Cortex of kidney (tissue), 1 donor: ENCODE measurements at places on chromosomes 1 and 21.

GRCh38 chr21:44596068-44596725 is 3.9 kb upstream of the KRTAP10-6 start:
- no peak for DNase-seq

- no peak for DNase-seq
Measured at GRCh38 chr1:112904071-112904830, 51.7 kb downstream of the SLC16A1 start.

- no peak for DNase-seq
Measured at GRCh38 chr1:218503102-218503501, 158.0 kb downstream of the TGFB2 start.

DNA sequence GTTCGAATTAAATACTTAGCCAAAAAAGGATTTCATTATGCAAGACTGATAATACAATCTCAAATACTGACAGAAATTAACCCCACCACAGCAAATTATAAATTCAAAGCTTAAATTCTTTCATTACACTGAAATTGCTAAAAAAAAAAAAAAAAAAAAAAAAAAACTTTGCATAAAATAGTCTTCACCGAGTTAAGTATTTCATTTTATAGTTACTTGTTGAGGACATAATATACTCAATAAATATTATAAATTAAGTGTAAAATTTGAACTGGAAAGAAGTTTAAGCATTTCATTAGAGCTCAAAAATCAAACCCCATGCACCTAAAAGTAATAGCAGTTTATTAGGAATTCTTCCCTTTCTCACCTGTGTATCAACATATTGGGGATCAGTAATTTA is 1.9 kb upstream of the PSMG1 start:
- DNase-seq = no peak

DNA sequence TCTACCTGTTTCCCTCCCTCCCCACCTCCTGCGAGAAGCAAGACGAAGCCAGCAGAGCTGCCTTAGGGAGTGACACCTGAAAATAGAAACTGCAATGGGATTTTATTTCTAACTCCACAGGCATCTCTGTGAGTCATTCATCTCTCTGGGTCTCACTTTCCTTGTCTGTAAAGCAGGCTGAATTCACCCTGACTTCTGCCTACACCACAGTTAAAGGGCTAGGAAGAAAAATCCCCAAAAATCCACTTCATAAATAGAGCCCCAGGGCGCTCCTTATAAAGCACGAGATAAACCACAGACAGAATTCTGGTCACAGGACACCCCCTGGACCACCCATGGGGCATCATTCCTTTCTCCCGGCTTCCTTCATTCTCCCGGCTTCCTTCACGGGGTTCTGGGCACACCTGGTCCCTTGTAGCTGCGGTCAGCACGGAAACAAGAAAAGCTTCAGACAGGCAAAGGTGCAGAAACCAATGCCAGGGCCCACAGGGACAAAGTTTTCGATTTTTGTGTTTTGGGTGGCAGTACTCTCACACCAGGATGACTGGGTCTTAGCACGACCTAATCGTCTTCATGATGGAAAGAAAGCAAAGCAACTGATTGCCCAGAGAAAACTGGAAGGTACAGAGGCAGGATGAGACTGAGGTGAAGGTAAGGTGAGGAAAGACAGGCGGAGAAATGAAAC is 2.8 kb upstream of the H6PD start:
- DNase-seq = no peak

DNA sequence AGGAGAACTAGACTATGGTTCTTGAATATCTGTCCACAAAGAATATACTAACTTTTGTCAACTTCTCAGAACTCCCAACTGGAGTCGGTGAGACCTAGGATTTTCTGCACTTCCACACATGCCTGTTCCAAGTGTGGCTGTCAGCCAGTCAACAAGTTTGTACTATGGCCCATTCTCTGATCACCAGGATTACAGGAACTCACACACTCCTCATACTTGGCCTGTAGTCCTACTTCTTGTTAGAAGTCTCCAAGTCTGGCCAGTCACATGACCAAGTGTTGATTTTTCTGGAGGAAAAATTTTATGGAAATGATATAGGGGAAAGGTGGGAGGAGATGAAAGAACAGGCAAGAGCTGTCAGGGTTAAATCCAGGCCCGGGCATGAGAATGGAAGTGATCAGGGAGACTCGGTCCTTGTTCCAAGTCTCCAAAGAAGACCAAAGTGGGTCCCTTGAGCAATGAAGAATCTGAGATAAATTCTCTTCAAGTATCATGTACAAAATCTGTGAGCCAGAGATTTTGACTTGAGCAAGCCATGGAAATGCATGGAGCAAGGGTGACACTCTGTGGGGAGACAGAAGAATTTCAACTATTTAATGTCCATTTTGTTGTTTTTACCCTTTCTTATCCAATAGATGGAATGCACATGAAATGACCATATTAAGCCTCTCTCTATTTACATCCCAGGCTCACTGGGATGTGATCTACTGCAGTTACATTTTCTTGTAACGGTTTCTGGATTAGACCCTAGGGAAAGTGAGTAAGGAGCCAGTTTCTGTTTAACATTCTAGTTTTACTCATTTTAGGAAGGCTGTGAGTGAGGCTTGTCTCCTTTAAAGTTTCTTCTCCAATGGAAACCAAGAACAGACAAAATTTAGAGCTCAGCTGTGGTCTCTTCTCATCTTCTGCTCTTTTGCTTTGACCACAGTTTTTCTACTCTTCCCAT is 320.9 kb downstream of the ASTN1 start:
- no peak for DNase-seq

DNA sequence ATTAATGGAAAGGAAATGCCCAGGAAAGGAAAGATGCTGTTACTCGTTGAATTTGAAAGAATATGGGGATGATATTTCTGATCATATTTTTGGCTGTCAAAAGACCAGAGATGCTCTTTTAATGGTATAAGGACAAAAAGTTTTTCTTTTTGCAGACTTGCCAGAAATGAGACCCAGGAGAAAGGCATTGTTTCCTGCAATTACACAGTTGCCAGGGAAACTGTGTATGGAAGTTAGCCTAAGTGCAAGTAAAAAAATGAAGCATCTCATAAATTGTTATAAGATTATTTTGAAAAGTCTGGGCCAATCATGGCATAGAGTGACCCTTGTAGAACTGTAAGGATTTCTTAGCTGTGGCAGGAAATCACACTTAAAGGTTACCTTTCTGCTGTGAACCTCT is 155.7 kb upstream of the BEND5 start:
- DNase-seq = no peak

- DNase-seq = no peak
Measured at GRCh38 chr1:19319196-19319595, 7.1 kb downstream of the SLC66A1 start.

GRCh38 chr21:27739187-27739586 is 772.3 kb upstream of the ADAMTS5 start:
- DNase-seq = no peak

GRCh38 chr1:115105831-115106230 is 16.5 kb upstream of the TSPAN2 start:
- DNase-seq = no peak

GRCh38 chr21:44836666-44837471 is 19.0 kb upstream of the SUMO3 start:
- no peak for DNase-seq

DNA sequence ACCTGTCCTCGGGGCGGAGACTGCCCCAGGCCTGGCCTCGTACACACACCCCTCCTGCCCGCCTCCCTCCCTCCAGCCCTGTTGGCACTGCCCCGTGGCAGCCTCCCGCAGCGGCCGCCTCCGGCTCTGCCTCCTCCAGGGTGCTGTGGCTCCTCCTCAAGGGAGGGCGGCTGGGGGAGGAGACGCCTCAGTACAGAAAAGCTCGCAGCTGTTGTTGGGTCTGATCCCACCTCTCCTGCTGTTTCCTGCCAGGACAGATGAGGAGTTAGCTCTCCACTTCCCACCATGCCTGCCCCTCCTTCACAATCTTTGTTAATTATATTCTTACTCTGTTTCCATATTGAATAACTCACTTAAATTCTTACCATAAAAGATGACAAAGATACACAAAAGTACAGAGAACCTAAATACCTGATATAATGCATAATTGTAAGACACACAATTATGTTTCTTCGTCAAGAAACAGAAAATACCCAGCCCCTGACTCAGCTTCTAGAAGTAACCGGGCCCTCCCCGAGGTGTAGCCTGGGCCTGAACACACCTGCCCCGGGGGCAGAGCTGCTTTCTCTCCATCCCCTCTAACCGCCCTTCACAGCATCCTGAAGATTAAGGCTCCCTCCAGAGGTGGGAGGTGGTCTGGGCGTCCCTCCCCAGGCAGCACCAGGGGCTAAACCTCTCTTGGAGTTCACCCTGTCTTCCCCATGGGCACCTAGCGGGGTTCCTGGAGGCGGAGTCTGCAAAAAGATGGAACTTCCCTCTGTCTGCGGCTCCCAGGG is 30.6 kb upstream of the COL6A1 start:
- no peak for DNase-seq

DNA sequence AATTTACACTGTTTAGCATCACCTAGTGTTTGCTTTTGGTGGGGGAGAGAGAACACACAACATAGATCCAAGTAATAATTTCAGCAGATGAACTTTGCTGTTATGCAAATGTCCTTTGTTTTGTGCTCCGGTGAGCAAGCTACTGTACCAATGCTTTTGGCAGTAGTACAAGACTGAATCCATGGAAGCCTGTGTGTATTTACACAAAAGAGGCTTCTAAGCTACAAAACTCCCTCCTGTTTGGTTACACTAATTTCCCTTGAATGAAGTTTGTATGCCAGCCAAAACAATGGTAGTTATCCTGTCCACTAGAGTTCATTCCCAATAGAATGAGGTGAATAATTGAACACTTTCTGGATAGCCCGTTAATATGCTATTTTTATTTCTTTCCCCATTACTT is 320.5 kb downstream of the KCTD3 start:
- DNase-seq = no peak

DNA sequence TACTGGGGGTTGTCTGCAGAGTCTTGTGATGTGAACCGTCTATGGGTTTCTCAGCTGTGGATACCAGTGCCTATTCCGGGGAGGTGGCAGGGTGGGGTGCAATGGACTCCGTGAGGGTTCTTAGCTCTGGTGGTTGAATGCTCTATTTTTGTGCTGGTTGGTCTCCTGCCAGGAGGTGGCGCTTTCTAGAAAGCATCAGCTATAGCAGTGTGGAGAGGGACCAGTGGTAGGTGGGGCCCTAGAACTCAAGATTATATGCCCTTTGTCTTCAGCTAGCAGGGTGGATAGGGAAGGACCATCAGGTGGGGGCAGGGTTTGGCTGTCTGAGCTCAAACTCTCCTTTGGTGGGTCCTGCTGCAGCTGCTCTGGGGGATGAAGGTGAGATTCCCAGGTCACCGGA is 127.3 kb upstream of the PLD5 start:
- DNase-seq = no peak

DNA sequence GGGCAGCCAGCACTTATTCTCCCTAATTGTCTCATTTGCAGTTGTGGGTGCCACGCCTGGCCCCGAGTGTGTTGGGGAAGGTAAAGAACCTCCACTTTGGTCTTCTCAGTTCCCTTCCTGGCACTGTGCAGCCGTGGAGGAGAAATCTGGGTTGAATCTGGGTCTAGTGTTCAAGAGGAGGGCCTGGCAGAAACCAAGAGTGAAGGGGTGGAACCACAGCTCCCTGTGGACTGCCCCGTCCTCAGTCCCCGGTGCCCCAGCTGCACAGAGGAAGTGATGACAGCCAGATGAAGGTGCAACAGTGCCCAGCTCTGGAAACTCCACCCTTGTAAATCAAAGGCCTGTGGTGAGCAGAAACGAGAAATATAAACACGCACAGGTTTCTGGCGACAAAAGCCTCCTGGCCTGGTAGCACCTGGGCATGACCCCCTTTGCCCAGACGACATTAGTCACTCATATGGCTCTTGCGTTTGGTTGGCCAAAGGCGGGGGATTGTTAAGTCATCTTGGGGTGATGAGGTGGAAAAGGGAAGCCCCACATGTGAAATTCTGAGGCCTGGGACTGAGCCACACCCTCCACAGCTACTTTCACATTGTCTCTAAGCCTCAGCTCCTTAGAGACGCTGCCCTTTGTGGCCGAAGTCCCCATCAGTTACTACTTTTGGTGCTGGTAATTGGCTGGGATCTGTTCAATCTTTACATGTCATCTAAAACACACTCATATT is 4.2 kb upstream of the ECE1 start:
- no peak for DNase-seq

GRCh38 chr1:6185635-6186382 is 5.7 kb upstream of the CHD5 start:
- no peak for DNase-seq
